Caki2 (cell line): ENCODE measurements at places on chromosomes 11 and 22.

GRCh38 chr22:26898946-26899605 is 241.7 kb downstream of the MIAT start:
- DNase-seq: no peak

- no peak for DNase-seq
Observed at GRCh38 chr11:134142536-134142935, 73.7 kb downstream of the JAM3 start.

DNA sequence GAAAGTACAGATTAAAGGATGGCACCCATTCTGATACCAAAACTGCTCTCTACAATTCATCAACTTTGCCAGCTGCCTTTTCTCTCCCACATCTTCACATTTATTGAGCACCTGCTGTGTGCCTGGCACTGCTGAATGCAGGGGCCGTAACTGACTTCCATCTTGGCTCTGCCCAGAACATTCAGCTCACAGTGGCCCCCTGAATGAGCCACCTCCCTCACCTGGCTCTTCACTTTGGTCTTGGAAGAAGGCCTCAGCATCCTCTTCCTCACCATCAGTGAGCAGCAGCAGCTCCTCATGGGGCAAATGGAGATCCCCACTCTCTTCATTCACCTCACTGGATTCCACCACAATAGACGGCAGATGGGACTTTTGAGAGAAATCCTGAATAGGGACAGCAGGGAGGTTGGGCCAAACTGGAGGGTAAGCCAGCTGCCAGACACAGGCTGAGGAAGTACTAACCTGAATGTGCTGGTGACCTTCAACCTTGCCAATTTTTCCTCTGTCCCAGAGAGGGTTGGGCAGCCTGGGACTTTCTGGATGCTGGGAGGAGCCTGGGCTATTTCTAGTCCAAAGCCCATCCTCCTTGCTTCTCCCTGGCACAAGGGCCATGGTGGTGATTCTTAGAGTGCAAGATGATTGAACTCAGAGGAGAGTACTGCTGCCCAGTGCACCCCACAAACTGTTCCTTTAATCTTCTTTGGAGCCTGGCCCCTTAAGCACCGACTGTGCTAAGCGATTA is 1.9 kb upstream of the UQCC3 start:
- DNase-seq: peak; percentile 14

DNA sequence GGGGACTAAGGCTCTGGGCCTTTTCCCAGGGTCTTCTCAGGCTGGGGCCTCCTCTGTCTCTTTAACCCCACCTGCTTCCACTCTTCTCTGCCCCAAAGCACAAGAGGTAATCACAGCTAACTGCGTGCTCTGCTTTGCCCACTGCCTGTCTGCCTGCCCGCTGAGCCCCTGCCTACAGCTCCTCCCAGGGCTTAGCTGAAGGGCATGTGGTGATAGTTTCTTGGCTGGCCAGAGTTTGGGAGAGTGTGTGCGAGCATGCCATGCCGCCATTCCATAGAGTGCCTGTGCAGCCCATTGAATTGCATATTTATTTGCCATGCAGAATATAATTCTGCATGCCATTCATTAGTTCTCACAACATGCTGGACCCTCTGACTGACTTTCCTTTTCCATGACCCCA is 32.5 kb downstream of the PHLDB1 start:
- no peak for DNase-seq

DNA sequence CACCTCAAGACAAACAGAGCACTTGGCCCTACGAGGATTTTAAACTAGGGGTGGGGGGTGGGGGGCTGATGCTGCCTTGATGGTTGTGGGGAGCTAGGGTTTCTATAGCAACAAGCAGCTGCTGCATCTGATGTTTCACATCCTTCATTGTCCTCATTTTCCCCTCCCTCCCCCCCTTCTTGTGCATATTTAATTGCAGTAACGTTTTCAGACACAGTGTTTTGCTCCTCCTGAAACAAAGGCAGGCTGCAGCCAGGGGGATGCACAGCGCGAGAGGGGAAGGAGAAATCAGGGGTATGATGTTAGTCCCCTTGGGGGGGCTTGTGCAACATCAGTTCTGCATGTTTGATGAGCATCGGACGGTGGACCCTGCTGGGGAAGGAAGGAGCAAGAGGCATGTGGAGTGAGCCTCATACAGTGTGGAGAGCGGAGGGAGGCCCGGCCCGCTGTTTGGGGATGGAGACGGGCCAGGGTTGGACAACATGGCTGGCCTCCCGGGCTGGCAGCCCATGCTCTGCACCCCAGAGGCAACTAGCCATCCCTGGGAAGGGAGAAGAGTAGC is 208.3 kb downstream of the CEP164 start:
- no peak for DNase-seq

DNA sequence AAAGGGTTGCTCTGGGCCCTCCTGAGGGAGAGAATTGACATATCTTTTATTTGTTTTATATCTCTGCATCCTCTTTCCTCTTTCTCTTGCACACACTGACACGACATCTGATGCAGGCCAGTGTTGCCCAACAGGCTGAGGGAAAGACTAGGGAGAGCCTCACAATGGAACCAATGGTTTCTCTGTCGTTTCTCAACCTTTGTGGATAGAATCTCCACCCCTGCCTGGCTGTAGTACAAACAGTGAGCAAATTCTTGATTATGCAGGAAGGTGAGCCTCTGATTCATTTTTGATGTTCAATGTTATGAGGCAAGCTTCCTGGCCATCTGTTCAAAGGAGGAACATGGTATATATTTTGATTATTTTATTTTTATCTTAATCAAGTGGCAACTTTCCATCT is 49.8 kb upstream of the PLET1 start:
- DNase-seq: no peak

DNA sequence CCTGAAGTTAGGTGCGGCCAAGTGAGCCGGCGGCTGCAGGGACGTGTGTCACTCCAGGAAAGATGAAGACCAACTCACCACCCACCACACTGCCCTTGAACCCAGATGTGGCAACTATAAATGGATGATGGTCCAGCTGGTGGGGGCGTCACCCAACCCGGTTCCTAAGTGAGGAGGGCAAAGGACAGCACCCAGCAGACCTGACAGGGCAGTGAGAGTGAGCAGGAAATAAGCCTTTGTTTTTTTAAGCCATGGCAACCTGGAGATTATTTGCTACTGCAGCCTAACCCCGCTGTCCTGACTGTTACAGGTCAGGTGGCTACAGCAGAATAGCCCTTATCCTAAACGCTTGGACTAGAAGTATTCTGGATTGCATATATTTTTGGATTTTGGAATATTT is 228.9 kb downstream of the CTTN start:
- DNase-seq: no peak
